ENCODE measurements at places on chromosomes 3 and 15.

DNA sequence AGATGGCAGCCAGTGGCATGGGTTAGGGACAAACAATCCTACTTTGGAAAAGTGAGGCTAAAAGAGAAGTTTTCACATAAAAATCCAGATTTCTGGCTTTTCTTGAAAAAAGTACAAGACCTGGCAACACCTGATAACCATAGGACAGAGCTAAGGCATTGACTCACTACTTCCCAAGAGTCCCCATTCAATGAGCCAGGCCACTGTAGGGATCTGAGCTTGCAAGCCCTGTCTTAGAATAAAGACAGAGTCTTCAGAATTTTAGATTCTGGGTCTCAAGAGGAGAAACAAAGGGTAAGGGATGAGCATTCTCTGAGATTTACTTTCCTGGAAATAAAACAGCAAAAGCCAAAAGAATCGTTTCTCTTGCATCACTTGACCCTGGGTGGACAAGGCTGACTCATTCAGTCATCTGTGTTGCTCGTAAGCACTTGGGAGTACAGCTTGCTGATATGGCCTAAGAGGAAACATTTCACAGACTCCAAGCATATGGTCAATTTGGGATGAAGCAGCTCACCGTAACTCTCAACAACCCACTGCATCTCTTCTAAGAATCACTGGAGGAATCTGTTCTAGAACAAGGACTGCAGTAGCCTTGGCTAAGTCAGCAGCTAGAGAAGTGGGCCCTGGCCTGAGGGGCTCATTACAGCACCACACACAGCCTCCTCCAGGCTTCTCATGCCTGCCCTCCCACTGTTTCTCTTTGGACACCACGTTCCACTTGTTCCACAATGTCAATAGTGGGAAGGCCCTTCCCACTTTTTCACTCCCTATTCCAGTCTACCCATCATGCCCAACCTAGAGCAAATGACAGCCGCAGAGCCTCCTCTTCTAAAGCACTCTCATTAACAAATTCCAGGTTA, 86.2 kb downstream of the RFTN1 start:
- no peak for DNase-seq

DNA sequence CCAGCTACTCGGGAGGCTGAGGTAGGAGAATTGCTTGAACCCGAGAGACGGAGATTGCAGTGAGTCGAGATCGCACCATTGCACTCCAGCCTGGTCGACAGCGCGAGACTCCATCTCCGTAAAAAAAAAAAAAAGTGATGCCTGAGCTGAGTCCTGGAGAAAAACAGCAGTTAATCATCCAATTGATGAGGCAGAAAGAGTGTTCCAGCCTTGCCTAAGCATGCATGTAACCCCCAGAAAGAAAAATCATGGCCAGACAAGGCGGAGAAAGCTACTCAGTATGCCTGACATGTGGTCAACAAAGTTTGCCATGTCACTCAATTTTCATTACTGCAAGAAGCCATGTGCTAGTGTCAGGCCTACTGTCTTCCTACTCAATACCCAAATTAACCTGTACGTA, 593.1 kb upstream of the MDFIC2 start:
- no peak for DNase-seq

GRCh38 chr3:156317462-156318074, 197.2 kb downstream of the KCNAB1 start:
- DNase-seq: no peak

- no peak for DNase-seq
Measured at GRCh38 chr3:113409676-113410075, 31.6 kb downstream of the CFAP44 start.

- DNase-seq: no peak
Measured at GRCh38 chr15:74773731-74774252, 8.1 kb upstream of the CSK start.

GRCh38 chr3:98545940-98546339, 14.2 kb downstream of the GPR15 start:
- DNase-seq: no peak

DNA sequence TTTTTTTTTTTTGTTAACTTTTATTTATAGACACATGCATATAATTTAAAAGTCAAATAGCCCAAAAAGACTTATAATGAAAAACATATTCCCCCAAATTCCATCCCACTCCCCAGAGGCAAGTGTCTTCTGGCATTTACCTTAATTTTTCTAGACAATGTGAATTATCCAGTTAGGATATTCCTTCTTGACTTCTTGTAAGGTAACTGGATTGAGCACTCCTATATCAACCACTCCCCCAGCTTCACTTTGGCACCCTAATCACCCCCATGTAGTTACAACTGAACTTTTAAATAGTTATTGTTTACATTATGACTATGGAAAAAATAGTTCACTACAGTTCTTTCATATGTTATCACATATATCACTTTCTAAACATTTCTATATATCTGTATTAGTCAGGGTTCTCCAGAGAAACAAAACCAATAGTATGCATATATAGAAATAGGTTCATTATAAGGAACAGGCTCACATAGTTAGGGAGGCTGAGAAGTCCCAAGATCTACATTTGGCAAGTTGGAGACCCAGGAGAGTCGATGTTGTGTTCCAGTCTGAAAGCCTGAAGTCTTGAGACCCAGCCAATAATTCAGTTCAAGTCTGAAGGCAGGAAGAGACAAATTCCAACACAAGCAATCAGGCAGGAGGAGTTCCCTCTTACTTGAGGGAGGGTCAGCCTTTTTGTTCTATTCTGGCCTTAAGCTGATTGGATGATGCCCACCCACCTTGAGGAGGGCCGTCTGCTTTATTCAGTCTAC, 175.8 kb downstream of the THSD4 start:
- no peak for DNase-seq

GRCh38 chr3:62939707-62940106, 64.5 kb upstream of the CADPS start:
- no peak for DNase-seq

DNA sequence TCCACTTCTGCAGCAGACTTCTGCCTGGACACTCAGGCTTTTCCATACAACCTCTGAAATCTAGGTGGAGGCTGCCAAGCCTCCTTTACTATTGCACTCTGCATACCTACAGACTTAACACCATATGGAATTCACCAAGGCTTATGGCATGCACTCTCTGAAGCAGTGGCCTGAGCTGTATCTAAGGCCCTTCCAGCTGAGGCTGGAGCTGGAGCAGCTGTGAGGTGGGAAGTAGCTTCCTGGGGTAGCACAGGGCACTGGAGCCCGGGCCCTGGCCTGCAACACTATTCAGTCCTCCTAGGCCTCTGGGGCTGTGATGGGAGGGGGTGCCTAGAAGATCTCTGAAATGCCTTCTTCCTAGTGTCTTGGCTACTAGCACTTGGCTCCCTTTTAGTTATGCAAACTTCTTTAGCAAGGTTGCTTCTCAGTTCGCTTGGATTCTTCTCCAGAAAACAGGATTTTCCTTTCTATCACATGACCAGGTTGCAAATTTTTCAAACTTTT, 186.6 kb upstream of the RORA start:
- no peak for DNase-seq

- no peak for DNase-seq
Measured at GRCh38 chr3:1103525-1103924, 10.7 kb downstream of the CNTN6 start.

- DNase-seq: no peak
Measured at GRCh38 chr3:98875535-98875934, 26.0 kb downstream of the DCBLD2 start.

GRCh38 chr15:98981851-98982722, 25.5 kb downstream of the PGPEP1L start:
- no peak for DNase-seq

- DNase-seq: no peak
Measured at GRCh38 chr15:43544266-43544665, 26.9 kb downstream of the MAP1A start.

DNA sequence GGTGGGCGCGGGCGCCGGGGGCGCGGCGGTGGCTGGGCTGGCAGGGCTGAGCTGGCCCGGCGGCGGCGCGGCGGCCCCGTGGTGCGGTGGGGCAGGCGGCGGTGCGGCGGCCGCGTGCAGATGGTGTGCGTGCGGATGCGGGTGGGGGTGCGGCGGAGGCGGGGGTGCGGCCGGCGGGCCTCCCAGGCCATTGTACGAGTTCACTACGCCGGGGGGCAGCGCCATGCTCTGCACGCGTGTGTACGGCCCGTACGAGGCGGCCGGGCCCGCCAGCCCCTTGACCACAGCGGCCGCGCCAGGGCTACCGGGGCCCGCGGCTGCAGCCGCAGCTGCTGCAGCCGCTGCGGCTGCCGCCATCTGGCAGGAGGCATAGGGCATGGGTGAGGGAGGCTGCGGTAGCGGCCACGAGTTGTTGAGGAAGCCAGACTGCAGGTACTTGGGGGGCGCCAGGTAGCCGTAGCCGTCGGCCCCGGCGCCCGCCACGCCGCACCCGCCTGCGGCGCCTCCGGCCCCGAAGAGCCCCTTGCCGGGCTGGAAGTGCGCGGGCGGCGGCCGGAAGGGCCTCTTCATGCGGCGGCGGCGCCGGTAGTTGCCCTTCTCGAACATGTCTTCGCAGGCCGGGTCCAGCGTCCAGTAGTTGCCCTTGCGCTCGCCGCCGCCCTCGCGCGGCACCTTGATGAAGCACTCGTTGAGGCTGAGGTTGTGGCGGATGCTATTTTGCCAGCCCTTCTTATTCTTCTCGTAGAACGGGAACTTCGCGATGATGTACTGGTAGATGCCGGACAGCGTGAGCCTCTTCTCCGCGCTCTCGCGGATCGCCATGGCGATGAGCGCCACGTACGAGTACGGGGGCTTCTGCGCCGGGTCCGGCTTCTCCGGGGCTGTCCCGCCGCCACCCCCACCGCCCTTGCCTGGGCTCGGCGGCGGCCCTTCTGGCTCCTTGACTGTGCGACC, 951 bp downstream of the FOXL2 start:
- DNase-seq: no peak

DNA sequence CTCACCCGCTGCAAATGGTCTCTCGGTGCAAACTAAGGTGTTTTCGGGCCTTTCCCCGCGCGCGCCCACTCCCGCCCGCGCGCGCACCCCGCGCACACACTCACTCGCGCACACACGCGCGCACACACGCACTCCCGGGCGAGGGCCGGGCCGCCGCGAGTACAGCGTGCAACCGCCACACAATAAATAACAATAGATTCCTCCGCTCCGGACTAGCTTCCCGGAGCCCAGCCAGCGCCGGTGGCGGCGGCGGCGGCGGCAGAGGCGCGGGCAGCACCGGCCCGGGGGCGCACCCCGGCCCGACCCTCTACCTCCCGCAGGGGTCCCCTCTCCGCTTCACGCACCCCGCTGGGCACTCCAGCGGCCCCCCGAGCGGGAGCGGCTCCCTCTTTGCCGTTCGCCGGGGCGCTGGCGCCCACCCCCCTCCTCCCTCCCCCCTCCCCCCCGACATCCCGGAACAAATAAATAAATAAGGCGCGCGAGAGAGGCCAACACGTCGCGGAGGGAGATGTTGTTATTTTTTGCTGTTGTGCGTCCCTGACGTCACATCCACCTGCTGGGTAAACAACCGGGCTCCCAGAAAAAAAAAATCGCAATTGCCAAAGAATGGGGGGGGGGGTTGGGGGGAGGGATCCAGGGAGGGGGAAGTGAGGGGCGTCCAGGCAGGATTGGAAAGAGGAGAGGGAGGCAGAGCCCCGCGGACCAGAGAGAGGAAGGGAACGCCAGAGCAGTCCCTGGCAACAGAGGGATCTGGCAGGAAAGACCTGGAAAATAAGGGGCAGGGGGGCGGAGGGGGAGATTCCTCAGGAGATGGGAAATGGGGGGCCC, at the start of gene FOXP1:
FOXP1 (minus strand) TSS at position 163 of the 828 bp plus-strand sequence. CDS start 385,347 bp downstream, outside the sequence.
- DNase-seq: no peak

GRCh38 chr3:132550579-132551305, 46.3 kb upstream of the ACKR4 start:
- DNase-seq: no peak

- no peak for DNase-seq
Measured at GRCh38 chr15:49148727-49149126, 6.7 kb downstream of the COPS2 start.

DNA sequence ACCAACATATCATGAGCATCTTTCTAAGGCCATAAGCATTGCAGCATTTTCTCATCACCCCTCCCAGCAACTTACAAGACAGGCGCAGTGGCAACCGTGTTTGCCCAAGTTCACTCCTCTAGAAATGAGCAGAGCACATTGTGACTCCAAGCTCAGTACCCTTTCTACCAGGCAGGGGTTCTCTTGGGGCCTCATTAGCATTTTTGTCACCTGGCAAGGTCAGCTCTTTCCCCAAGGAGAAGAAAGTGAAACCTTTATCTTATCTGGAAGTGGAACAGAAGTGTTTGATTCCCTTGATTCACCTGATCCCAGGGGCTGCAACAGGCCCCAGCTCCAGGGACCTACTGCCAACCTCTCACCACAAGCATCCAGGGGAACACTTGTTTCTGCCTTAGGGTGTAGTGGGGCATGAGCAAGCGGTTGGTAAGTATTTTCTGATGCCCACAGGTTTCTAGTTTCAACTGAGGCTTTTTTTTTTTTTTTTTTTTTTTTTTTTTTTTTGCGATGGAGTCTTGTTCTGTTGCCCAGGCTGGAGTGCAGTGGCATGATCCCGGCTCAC, 44.0 kb upstream of the HERC1 start:
- DNase-seq: no peak

DNA sequence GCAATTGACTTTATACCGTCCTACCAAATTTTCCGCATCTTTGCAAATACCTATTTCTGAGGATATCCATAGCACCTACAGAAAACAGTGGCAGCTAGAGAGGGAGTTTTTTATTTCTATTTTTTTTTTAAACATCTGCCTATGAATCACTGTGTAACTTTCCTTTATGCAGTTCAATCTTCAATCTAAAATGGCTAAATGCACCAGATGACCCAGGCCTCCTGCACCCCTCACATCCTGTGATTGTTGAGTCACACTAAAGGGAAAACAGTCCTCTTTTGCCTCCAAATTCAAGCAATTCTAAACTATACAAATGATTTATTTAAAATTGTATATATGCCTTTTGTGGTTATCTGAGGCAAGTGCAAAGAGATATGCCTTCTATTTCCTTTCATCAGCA, 20.1 kb upstream of the BCL6 start:
- DNase-seq: no peak

DNA sequence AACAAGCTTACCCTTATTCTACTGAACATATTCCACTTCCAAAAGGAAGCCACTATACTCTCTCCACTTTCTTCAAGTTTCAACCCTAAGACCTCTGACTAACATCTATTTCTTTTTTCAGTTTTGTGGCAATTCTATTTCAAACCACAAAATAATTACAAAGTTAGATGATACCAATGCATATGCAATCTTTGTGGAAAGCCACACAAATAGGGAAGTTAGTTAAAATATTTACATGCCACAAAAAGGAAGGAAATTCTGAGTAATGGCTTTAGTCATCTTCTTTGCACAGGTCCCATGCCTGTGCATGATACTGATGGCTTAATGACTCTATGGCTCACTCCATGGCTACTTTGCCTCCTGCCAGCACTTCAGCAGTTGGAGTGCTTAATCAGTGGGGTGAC, 57.0 kb upstream of the MCTP2 start:
- DNase-seq: no peak

- no peak for DNase-seq
Measured at GRCh38 chr3:102156426-102156825, 278.4 kb upstream of the ZPLD1 start.

GRCh38 chr15:72534523-72534922, 60.4 kb downstream of the ARIH1 start:
- peak; percentile 11 for DNase-seq
